Effector CD4-positive, alpha-beta T cell (primary cell): ENCODE measurements at places on chromosomes 3 and 15.
A peak's percentile ranks its signal among the peaks of the same experiment; 100 is the strongest.

- no peak for DNase-seq
These were observed 480.5 kb upstream of the ARRDC4 start for GRCh38 chr15:97479957-97480356.

DNA sequence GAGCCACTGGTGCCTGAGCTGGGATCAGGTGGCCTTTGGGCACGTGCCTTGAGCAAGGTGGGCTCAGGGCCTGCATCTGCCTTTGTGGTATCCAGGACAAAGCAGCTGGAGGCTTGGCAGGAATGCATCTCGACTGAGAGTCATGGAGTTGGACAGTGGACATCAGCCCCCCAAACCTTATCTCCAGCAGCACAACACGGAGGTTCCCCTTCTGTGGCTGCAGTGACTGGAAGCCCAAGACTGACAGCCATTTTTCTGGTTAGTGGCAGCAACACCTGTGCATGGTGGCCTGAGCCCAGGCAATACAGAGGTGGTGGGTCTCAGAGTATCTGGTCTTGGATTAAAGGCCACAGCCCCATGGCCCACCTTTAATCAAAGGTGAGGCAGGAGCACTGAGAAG lies 27.8 kb upstream of the TSEN2 start:
- DNase-seq = no peak

DNA sequence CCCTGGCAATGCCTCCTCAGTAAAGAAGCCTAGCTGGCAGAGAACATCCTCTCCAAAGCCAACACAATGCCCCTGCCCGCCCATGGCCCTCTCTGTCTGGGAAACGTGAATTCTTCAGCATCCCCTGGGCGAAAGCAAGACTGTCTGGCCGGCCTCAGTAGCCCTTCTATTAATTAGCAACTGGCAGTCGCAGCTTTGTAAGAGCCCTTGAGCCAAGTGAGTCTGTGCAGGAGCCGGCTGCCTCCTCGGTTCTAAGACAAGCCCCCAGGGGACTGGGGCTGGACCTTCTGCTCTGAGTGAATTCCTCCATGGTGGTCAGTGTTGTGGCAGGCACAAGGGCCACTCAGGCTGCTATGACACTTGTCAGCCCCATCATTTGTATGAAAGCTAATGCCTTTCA lies 7.4 kb downstream of the HCN4 start:
- DNase-seq = no peak

GRCh38 chr3:70885636-70886035 lies 573.2 kb upstream of the MDFIC2 start:
- no peak for DNase-seq

DNA sequence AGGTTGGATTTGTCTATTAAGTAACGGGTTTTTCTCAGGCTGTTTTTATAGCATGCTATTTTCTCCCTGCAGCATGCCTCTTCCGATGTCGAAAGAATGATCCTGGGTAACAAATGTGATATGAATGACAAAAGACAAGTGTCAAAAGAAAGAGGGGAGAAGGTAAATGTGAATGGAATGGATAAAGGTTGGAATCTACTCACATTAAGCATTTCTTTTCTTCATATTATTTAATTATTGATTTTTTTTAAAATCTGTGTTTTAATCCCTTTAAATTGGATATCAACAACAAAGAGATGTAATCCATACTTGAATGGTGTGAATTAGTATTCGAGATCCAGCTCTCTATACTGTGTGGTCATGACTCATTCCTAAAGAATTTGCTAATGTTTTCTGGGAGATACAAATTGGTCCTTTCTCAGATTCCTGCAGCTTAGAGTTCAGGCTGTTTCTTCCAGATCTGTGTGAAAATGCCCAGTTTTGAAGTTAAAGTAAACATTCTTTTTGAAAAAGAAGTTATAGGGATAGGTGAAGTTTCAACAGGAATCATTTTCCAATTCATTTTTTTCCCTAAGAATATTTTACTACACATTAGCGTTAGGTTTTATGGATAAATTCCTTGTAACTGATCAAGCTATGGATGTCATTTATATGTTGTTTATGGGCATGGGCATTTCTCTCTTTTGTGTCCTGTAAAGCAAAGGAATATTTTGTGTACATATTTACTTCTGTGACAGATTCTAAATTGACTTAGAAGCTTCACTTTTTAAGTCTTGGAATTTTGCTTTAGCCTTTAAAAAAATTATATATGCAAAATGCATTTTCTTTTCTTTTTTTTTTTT lies 20.8 kb upstream of the APH1B start:
- no peak for DNase-seq

GRCh38 chr3:141875893-141876380 lies 506 bp upstream of the ATP1B3 start:
- DNase-seq = peak; percentile 75

DNA sequence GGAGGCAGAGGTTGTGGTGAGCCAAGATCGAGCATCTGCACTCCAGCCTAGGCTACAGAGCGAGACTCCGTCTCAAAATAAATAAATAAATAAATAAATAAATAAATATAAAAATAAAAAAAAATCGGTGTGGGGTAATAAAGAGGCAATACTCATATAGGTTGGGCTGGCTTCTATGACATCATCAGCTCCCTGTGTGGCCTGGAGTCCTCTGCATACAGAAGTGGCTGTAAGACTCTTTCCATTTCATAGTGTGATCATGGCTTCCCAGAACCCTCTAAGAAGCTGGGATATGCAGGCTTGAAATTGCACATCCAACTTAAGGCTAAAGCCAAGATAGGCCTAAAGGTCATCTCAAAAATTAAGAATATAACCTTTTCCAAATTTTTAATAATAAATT lies 101.6 kb downstream of the ZIC4 start:
- no peak for DNase-seq

- no peak for DNase-seq
These were observed 71.0 kb downstream of the EDEM1 start for GRCh38 chr3:5258526-5258925.

GRCh38 chr3:180626844-180627243 lies 24.9 kb downstream of the TTC14 start:
- no peak for DNase-seq

DNA sequence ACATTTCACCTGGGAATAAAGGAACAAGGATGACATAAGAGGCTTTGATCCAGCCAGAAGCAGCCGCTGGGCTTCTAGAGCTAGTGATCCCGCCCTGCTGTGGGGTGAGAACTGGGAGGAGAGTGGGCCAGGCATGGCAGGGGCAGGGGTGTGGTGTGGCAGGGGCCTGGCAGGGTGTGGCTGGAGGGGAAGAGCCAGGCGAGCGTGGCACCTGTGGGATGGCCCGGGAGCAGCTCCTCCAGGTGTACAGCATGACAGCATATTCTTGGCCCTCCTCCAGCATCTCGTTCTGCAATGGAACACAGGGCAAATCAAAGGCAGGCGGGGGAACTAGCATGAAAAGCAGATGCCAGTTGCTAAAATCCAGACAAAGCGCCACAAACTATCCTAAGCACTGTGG lies 35.5 kb downstream of the CYFIP1 start:
- DNase-seq = no peak

DNA sequence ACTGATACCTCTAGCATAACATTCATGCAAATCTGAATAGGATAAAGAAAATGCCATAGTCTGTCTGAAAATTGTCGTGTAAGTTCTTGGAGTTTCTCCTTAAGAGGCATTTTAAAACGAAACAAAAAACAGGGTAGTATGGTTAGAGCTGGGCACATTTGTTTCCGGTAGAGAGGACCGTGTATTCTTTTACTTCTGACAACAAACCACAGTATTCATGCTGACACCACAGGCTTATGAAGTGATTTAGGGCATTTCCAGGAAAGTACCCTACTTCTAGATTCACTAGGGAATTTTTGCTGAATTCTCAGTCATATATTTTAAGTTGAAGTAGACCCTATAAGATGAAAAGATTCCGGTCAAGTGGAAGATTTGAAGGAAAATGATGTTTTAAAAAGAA lies 541.3 kb downstream of the UNC13C start:
- no peak for DNase-seq

GRCh38 chr15:76664895-76665294 lies 240.2 kb downstream of the SCAPER start:
- DNase-seq = no peak

GRCh38 chr3:181711325-181712135 lies at the start of gene SOX2:
TSS of gene SOX2 (plus strand) at chr3:181711925. CDS start at chr3:181712361, 436 bp downstream.
- no peak for DNase-seq

DNA sequence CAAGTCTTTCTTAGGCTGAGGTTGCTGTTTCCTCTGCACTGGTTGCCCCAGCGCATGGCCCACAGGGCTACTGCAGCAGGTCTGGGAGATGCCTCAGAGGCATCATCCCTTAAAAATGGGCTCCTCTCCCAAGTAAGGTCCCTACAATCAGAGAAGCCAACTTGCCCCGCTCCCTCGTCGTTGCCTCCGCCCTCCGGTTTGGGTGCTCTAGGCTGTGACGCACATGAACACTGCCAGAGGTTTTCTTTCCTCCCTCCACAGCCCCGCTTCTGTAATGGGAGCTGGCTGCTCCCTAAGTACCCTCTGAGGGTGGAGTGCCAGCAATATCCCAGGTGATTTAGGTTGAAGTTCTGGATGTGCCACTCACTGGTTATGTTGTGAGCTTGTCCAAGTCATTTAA lies 14.0 kb downstream of the MAGEF1 start:
- DNase-seq = no peak

DNA sequence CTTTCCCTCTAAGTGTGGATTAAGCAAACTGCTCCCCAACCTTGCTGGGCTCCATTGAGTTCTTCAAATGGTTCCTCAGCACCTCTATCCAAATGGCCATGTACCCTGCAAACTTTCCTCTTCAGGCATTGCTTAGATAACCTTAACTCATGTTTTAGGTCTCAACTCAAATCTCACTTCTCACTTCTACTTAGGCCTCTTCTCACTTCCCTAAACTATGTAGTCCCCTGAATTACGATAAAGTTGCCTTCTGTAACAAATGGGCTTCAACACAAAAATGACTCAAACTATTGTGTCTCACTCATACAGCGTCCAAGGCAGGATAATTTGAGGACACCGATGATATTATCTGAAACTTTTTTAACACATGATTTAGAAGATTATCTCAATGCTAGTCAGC lies 62.4 kb upstream of the STAC start:
- DNase-seq = no peak

GRCh38 chr3:194624956-194625355 lies 8.3 kb downstream of the TMEM44 start:
- no peak for DNase-seq

DNA sequence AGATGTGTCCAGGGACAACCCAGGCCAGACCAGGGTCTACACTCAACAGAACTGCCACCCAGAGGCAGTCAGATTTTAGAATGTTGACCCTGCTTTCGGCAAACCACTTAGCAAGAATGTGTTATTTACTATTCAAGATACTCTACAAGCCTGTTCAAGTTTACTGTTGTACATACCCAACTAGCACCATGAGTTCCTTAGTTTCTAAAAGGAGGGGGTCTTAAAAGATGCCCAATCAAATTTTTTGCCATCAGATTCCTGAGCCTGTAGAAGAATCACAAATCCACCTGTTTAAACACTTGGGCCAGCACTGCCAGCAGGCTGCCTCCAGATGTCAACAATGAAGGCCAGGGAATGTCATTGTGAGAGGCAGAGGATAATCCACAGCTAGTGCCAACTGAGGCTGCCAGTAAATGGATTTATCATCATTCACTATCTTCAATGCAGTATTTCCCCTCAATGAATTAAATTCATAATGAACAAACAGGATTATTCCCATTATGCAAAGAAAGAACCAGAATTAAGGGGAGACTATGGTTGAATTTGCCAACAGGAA lies 43.5 kb upstream of the SNRPA1 start:
- no peak for DNase-seq

DNA sequence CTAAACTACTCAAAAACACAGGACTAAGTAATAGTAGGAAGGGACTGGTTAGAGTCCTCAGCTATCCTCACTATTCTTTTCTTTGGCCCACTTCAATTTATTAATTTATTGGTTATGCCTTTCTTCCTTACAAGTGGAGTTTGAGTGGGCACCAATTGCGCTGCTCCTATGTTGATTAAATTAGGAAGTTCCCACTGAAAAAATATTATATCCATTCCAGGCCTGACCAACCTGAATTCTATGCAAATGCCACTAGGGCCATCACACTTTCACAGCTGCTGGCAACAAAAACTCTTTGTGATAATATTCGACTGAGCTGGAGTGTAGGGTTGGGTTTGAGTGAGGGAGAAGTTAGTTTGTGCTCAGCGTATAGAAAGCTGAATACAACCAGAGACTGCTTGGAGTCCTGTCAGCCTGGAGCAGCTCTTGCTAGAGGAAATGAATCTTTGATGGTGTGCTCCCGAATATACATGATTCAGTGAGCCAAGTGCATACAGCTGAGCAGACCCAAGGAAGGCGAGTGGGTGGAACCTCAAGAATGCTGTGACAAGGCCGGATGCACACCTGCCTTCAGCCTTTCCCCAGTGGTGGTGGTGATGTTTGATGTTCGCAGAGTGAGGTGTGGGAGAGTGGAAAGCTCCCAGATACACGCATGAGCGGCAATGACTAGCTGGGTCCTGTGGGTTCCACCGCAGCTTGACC lies 1.5 kb downstream of the ARHGEF3 start:
- DNase-seq = peak; percentile 65

GRCh38 chr15:36263666-36264065 lies 315.8 kb upstream of the CDIN1 start:
- no peak for DNase-seq

DNA sequence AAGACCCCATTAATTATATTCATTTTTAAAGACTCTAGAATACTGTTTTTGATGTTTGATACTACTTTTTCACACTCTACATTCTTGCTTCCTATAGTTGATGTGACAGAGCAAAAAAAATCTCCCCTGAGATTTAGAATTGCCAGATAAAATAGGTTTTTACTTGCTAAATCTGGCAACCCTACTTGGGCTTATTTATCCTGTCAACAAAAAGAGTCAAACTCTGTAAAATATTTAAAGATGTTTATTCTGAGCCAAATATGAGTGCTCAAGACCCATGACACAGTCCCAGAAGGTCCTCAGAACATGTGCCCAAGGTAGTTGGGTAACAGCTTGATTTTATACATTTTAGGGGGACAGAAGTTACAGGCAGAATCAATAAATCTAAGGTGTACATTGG lies 72.3 kb downstream of the DAPK2 start:
- DNase-seq = no peak

DNA sequence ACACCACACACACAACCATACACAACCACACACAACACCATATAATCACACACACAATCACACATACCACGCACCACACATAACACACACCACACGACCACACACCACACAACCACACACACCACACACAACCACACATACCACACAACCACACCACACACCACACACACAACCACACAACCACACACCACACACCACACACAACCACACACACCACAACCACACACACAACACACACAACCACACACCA lies 24.2 kb downstream of the CPN2 start:
- no peak for DNase-seq

GRCh38 chr15:57205027-57205855 lies 171.1 kb upstream of the CGNL1 start:
- DNase-seq = no peak

DNA sequence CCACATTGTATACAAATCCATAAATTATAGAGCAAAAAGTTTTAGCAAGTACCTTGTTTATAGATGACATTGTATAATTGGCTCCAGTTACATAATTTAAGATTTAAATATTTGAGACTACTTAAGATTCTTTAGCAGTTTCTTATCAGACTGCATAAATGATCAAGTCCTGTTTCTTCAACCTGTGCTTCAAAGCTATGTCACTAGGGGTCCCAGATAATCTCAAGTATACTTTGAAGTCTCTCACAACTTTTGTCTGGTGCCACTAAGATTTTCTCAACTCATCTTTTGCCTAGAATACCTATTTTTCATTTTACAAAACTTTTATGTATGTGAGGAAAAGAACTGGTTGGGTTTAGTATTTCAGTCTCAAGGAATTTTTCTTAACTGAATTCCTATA lies 205.5 kb downstream of the STAG1 start:
- no peak for DNase-seq
